ENCODE measurements at places on chromosomes 2 and 18. TPM values are rescaled to one million over a fixed set of nuclear protein-coding genes. Genes with fewer than 3 reads are reported as not detected.

Gene GTF2A1L
- total RNA-seq, result 0.47 TPM

Gene RAB17
- 0.33 TPM for total RNA-seq

DNA sequence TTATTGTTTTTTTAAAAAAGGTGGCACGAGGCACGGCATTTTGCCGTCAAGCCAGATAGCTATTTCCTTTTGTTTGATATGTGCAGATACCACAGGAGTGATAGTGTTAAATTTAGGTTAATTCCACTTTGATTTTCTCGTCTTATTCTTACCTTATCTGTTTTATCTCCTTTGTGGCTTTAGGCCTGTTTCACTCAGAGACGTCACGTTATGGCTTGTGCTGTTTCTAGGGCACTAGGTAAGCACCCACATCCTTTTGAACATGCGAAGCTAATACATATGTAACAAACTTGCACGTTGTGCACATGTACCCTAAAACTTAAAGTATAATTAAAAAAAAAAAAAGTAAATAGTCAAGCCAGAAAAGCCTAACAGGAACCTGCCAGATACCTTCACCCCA, 57.8 kb downstream of the C18orf63 start:
- peak; percentile 51 for DNase-seq
- H3K36me3 ChIP-seq, result no peaks in the 10 kb centered on the region
- H3K4me3 ChIP-seq, result no peak overlapping the region
- peak overlapping the region; percentile 71 for H3K27ac ChIP-seq
- H3K4me1 ChIP-seq, result peaks cover 17% of the 10 kb centered on the region
- H3K27me3 ChIP-seq, result peaks cover 28% of the 10 kb centered on the region

- no peak for DNase-seq
- no peak overlapping the region for H3K27ac ChIP-seq
- H3K27me3 ChIP-seq, result no peaks in the 10 kb centered on the region
- no peak overlapping the region for H3K4me3 ChIP-seq
These were observed 68.0 kb downstream of the FAM124B start for GRCh38 chr2:224333726-224334482.

Gene IL1A
- total RNA-seq, result 0.19 TPM

- no peak overlapping the region for H3K27ac ChIP-seq
- no peaks in the 10 kb centered on the region for H3K27me3 ChIP-seq
These were observed 49.1 kb upstream of the HS6ST1 start for GRCh38 chr2:128367601-128368359.

DNA sequence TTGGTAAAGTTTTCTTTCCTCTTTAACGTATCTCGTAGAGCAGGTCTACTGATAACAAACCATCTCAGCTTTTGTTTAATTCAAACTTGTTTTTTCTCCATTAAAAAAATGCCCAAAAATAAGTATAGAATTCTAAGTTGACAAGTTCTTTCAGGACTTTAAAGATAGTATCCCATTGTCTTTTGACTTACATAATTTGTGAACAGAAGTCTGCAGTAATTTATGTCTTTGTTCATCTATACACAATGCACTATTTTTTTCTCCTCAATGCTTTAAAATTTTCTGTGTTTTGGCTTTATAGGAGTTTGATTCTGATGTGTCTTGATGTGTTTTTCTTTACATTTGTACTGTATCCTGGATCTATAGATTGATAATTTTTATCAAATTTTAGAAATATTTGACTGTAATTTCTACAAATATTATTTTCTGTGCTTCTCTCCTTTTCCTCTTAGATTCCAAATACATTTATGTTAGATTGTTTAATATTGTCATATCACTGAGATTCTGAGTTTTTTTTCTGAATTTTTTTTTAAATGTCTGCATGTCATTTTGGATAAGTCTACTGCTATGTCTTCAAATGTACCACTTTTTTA, 143.3 kb downstream of the FTCDNL1 start:
- no peak overlapping the region for H3K27ac ChIP-seq

- no peak overlapping the region for H3K27ac ChIP-seq
- peaks cover 5% of the 10 kb centered on the region for H3K4me1 ChIP-seq
- no peak for DNase-seq
- H3K36me3 ChIP-seq, result no peaks in the 10 kb centered on the region
These were observed 448.7 kb upstream of the HNRNPA3 start for GRCh38 chr2:176763851-176764404.

Gene EVX2
- total RNA-seq, result not detected

DNA sequence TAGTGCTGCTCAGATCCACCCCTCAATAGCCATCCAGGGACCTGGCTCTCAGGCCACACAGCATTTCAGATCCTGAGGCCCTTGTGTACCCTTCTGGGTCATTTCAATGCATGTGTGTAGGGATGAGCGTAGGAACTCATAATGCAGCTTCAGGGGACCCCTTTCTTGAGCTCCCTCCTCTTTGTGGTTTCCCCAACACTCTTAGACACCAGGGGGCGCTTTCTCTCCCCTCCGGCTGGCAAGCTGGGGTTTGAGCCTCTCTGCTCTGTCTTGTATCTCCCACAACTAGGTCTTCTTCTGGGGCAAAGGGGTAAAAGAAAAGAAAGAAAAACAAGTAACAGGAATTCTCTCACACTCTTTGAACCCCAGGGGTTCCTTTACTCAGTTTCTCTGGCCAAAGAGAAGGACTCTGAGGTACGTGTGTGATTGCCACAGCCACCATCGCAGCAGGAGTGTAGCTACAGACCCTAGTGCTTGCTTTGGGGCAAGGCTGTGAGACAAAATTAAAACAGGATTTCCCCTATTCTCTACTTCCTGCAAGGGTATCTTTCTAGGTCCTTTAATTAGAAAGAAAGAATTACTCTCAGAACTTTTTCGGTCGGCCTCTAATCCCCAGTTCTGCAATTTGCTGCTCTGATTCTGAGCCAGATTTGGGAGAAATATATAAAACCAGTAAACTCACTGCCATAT, 38.0 kb downstream of the CABYR start:
- no peaks in the 10 kb centered on the region for H3K27me3 ChIP-seq
- H3K4me3 ChIP-seq, result no peak overlapping the region
- H3K36me3 ChIP-seq, result no peaks in the 10 kb centered on the region
- no peaks in the 10 kb centered on the region for H3K4me1 ChIP-seq
- DNase-seq, result peak; percentile 19
- H3K27ac ChIP-seq, result no peak overlapping the region

Gene PMAIP1
- total RNA-seq, result 14.5 TPM

Gene ATP5MC3
- 209 TPM for total RNA-seq

Gene FMNL2
- 18.9 TPM for total RNA-seq

Gene TDRD15
- 0.05 TPM for total RNA-seq

Gene SRD5A2
- 0.28 TPM for total RNA-seq

GRCh38 chr2:167253025-167253424, 364.7 kb downstream of the XIRP2 start:
- H3K4me1 ChIP-seq, result no peaks in the 10 kb centered on the region
- no peak for DNase-seq
- no peaks in the 10 kb centered on the region for H3K36me3 ChIP-seq
- H3K27ac ChIP-seq, result no peak overlapping the region

DNA sequence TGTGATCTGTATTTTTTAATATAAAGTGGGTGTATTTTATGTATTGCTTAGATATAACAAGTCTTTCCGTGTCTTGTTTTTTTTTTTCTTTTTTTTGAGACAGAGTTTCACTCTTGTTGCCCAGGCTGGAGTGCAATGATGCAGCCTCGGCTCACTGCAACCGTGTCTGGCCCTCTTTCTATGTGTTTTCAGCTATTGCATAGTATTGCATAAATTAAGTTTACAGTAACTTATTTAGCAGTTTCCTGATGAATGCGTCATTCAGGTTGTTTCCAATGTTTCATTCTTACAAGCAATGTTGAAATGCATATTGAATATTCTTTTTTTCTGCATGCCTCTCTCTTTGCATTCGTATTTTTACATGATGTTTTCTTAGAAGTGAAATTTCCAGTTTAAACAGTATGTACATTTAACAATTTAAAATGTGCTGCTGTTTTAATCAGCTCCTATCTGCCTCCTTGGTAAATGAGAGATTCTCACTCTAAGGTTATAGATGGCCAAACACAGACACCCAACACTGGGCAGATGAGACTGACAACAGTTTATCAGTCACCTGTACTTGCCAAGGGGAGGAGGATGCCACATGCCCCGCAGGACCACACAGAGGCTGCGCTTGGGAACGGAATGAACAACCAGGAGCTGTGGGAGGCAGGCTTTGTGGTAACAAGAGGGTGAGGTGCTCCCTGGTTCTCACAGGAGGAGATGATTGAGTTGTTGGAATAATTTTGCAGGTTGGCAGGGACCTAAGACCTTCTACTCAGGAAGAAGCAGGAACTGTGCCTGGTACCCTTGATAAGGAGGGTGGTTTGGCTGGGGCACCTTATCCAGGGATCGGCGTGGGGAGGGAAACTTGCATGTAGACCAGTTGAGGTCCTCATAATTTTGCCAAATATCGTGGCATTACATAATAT, 7.5 kb downstream of the SLC9A4 start:
- H3K4me1 ChIP-seq, result no peaks in the 10 kb centered on the region
- no peaks in the 10 kb centered on the region for H3K36me3 ChIP-seq
- H3K4me3 ChIP-seq, result no peak overlapping the region
- DNase-seq, result no peak
- no peak overlapping the region for H3K27ac ChIP-seq

Gene EMILIN2
- 19.3 TPM for total RNA-seq

- no peaks in the 10 kb centered on the region for H3K4me1 ChIP-seq
- no peak for DNase-seq
- H3K27me3 ChIP-seq, result no peaks in the 10 kb centered on the region
- no peaks in the 10 kb centered on the region for H3K36me3 ChIP-seq
- no peak overlapping the region for H3K27ac ChIP-seq
- no peak overlapping the region for H3K4me3 ChIP-seq
These were observed 26.6 kb downstream of the GEN1 start for GRCh38 chr2:17780546-17780945.

Gene CABYR
- total RNA-seq, result 1.4 TPM

Gene SF3B6
- total RNA-seq, result 213 TPM

Gene C1QL2
- 0.05 TPM for total RNA-seq

DNA sequence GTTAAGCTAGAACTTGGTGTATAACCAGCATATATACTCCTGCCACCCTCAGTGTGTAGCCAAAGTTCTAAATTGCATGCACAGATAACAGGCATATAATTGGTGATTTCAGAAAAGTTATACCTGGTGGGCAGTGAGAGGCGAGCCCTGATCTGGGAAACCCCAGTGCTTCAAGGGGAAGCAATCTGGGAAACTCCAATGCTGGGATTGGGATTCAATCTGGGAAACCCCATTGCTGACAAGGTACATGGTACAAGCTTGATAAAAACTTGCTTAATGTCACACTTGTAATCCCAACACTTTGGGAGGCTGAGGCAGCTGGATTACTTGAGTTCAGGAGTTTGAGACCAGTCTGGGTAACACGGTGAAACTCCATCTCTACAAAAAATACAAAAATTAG, 147.6 kb downstream of the NEDD4L start:
- no peaks in the 10 kb centered on the region for H3K27me3 ChIP-seq
- no peak overlapping the region for H3K4me3 ChIP-seq
- no peaks in the 10 kb centered on the region for H3K36me3 ChIP-seq
- DNase-seq, result no peak
- H3K27ac ChIP-seq, result no peak overlapping the region

GRCh38 chr2:219526320-219527075, 12.2 kb downstream of the ASIC4 start:
- H3K27ac ChIP-seq, result no peak overlapping the region
- DNase-seq, result no peak
- no peaks in the 10 kb centered on the region for H3K4me1 ChIP-seq
- H3K4me3 ChIP-seq, result no peak overlapping the region
- no peaks in the 10 kb centered on the region for H3K36me3 ChIP-seq

Gene HAAO
- total RNA-seq, result 4.6 TPM

DNA sequence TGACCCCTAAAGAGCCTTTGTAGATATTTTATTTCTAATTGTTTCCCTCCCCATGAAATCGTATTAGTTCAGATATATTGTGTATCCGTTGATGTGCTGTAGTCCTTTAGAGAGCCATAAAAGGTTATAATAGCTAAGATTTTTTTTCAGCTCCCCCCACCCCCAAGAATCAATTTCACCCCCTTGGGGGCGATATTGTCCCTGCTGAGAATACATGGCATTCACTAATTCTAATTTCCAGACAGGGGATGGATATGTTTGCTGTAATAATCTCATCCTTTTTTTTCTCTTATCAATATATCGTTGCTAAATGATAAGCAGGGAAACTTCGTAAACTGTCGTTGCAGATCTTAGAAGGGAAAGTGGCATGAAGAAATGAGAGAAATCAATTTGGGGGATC, 530.7 kb downstream of the TMEM182 start:
- no peak overlapping the region for H3K27ac ChIP-seq
- no peaks in the 10 kb centered on the region for H3K36me3 ChIP-seq
- DNase-seq, result no peak
- no peak overlapping the region for H3K4me3 ChIP-seq
- H3K4me1 ChIP-seq, result no peaks in the 10 kb centered on the region
- peaks cover 6% of the 10 kb centered on the region for H3K27me3 ChIP-seq

- H3K27ac ChIP-seq, result no peak overlapping the region
- H3K4me3 ChIP-seq, result no peak overlapping the region
- H3K27me3 ChIP-seq, result no peaks in the 10 kb centered on the region
- no peaks in the 10 kb centered on the region for H3K36me3 ChIP-seq
These were observed 14.2 kb upstream of the POLI start for GRCh38 chr18:54255141-54255540.

Gene TTN
- 5.4 TPM for total RNA-seq

DNA sequence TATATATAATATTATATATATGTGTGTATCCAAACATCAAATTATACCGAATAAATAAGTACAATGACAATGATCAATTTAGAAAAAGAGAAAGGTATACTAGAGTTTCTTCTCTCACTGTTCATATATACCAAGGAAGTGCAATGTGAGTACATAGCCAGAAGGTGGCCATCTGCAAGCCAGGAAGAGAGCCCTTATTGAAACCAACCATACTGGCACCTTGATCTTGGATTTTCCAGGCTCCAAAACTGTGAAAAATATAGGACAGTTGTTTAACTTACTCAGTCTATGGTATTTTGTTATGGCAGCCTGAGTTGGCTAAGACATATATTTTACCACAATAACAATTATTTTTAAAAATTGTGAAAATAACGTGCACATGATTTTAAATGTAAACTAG, 1490.2 kb upstream of the SLC39A10 start:
- H3K27me3 ChIP-seq, result no peaks in the 10 kb centered on the region
- no peak for DNase-seq
- no peaks in the 10 kb centered on the region for H3K4me1 ChIP-seq

- no peak overlapping the region for H3K4me3 ChIP-seq
- H3K36me3 ChIP-seq, result peaks cover 12% of the 10 kb centered on the region
- H3K4me1 ChIP-seq, result no peaks in the 10 kb centered on the region
- no peak overlapping the region for H3K27ac ChIP-seq
- DNase-seq, result no peak
These were observed 126.9 kb downstream of the MAP3K20 start for GRCh38 chr2:173202570-173202969.

DNA sequence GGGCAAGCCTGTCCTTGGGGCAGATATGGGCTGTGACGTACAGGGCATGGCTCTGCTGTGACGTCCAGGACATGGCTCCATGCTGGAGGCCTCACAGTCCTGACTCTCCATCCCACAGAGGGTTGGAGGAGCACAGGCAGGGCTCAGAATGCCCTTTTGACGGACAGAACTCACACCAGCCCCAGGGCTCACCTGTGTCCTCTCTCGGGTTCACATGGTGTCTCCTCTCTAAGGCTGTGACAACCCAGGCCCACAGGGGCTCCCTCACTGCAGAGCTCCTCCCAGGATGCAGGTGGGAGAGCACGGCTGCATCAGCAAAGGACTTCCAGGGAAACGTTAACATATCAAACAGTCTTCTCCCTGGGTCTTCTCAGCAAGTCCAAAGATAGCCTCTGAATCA, 133.8 kb downstream of the EIPR1 start:
- DNase-seq, result no peak
- H3K27me3 ChIP-seq, result no peaks in the 10 kb centered on the region
- peaks cover 32% of the 10 kb centered on the region for H3K4me1 ChIP-seq
- H3K27ac ChIP-seq, result no peak overlapping the region
- H3K36me3 ChIP-seq, result no peaks in the 10 kb centered on the region

Gene GKN2
- total RNA-seq, result 0.24 TPM

Gene LHCGR
- total RNA-seq, result 0.05 TPM

- DNase-seq, result no peak
- no peak overlapping the region for H3K4me3 ChIP-seq
- no peaks in the 10 kb centered on the region for H3K36me3 ChIP-seq
- H3K4me1 ChIP-seq, result peaks cover 2% of the 10 kb centered on the region
These were observed 720.3 kb downstream of the DPP10 start for GRCh38 chr2:115162494-115163293.
